Activated naive CD4-positive, alpha-beta T cell treated with anti-CD3 and anti-CD28 coated beads, Interleukin-2, amount 50 U/mL, for 72 hours (primary cell): ENCODE measurements at places on chromosomes 1 and 21. TPM values are rescaled to one million over a fixed set of nuclear protein-coding genes. Genes with fewer than 3 reads are reported as not detected.

The CATSPER4 gene
- total RNA-seq: not detected

The CHRM3 gene
- total RNA-seq: not detected

The LCE5A gene
- total RNA-seq: not detected

The SLC2A5 gene
- total RNA-seq: not detected

The SELP gene
- total RNA-seq: 1.5 TPM

The SPATA6 gene
- 4.2 TPM for total RNA-seq

The MFAP2 gene
- 0.37 TPM for total RNA-seq
